ENCODE measurements at places on chromosomes 7 and 10. TPM values are rescaled to one million over a fixed set of nuclear protein-coding genes. Genes with fewer than 3 reads are reported as not detected.

KIF20B gene
- total RNA-seq = 7.3 TPM

AASS gene
- 24.2 TPM for total RNA-seq

CAV2 gene
- 50.8 TPM for total RNA-seq

EN2 gene
- 0.13 TPM for total RNA-seq

PRSS37 gene
- not detected for total RNA-seq

ANK3 gene
- total RNA-seq = 214 TPM

PLEKHS1 gene
- 0.41 TPM for total RNA-seq

CPED1 gene
- 16.9 TPM for total RNA-seq

UPK3BL2 gene
- 21.6 TPM for total RNA-seq

LMBR1 gene
- 82.6 TPM for total RNA-seq

- H3K27ac ChIP-seq = no peak overlapping the region
- no peaks in the 10 kb centered on the region for H3K4me1 ChIP-seq
- no peak for DNase-seq
- no peaks in the 10 kb centered on the region for H3K27me3 ChIP-seq
- H3K36me3 ChIP-seq = no peaks in the 10 kb centered on the region
These were observed 205.3 kb downstream of the HTR7 start for GRCh38 chr10:90652519-90652918.

GRCh38 chr7:35854311-35854710 lies 53.5 kb downstream of the SEPTIN7 start:
- no peak overlapping the region for H3K4me3 ChIP-seq
- no peaks in the 10 kb centered on the region for H3K36me3 ChIP-seq
- no peaks in the 10 kb centered on the region for H3K4me1 ChIP-seq

DNA sequence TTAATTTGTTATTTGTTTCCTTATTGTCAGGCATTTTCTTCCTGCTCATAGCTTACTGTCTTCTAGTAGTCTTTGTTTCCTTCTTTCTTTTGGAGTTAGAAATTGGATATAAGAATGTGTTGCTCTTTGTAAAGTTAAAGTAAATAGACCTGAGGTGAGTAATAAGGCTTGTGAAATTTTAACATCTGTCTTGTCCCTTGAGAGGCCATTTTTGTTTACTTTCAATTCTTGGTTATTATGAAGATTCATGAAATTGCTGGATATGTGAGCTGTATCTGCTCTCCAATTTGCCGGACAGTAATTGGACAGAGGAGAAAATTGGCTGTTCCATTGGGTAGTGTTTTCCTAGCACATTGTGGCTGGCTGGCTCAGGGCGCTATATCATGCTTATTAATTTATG lies 260.7 kb downstream of the EXOC4 start:
- DNase-seq = no peak
- H3K4me1 ChIP-seq = no peaks in the 10 kb centered on the region
- H3K36me3 ChIP-seq = no peaks in the 10 kb centered on the region
- no peaks in the 10 kb centered on the region for H3K27me3 ChIP-seq
- H3K4me3 ChIP-seq = no peak overlapping the region
- no peak overlapping the region for H3K27ac ChIP-seq

- H3K4me3 ChIP-seq = no peak overlapping the region
- no peaks in the 10 kb centered on the region for H3K4me1 ChIP-seq
- no peak for DNase-seq
- H3K27me3 ChIP-seq = no peaks in the 10 kb centered on the region
- no peaks in the 10 kb centered on the region for H3K36me3 ChIP-seq
These were observed 25.6 kb downstream of the HPS6 start for GRCh38 chr10:102090772-102091171.

GRCh38 chr7:134874407-134874806 lies 95.0 kb downstream of the CALD1 start:
- peaks cover 2% of the 10 kb centered on the region for H3K4me1 ChIP-seq
- H3K36me3 ChIP-seq = no peaks in the 10 kb centered on the region
- DNase-seq = no peak
- H3K27ac ChIP-seq = no peak overlapping the region
- H3K4me3 ChIP-seq = no peak overlapping the region
- H3K27me3 ChIP-seq = no peaks in the 10 kb centered on the region

- peak; percentile 43 for DNase-seq
- no peaks in the 10 kb centered on the region for H3K36me3 ChIP-seq
These were observed 56.2 kb upstream of the NPY start for GRCh38 chr7:24227603-24228359.

DNA sequence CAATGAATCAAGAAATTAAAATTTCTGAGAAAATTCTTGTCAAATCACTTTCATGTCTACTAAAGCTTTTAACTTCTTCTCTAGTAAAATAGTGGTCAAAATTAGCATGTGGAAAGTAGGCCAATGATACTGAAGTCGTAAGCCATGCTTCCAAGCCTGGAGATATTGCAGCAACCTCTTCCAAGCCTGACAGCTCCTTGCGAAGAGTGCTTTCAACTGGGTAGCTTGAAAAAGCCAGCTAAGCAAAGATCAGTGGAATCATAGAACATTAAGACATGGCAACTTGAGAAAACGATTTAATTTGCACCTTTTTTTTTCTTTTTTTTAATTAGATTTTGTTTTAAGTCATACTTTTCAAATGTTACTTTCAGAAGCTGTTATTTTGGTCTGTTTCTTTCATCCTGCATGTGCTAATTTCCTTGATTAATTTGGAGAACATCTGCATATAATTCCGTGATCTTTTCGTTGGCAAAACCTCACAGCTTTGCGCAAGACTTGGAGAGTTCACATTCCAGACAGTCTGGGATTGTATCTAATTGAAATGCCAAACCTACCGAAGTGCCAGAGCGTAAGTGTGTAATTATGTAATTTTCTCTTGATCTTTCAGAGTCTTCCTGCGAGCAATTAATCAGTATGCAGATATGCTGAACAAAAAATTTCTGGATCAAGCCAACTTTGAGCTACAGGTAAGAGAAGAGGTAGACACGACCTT lies 142.2 kb upstream of the INSYN2A start:
- no peaks in the 10 kb centered on the region for H3K27me3 ChIP-seq
- no peak overlapping the region for H3K4me3 ChIP-seq
- no peaks in the 10 kb centered on the region for H3K36me3 ChIP-seq
- no peak overlapping the region for H3K27ac ChIP-seq
- no peaks in the 10 kb centered on the region for H3K4me1 ChIP-seq

GRCh38 chr10:101467286-101467770 lies 113.4 kb downstream of the BTRC start:
- H3K27me3 ChIP-seq = no peaks in the 10 kb centered on the region
- no peak overlapping the region for H3K4me3 ChIP-seq
- no peaks in the 10 kb centered on the region for H3K36me3 ChIP-seq
- DNase-seq = peak; percentile 77

DNA sequence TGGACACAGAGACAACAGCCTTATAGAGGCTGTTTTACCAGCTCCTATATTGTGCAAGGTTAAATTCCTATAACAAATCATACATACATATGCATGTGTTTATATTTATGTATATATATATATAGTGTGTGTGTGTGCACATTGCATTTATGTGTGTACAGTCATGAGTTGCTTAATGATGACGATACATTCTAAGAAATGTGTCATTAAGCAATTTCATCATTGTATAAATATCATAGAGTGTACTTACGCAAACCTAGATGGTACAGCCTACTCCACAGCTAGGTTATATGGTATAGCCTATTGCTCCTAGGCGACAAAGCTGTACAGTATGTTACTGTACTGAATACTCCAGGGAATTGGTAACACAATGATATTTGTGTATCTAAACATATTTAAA lies 30.1 kb upstream of the TNKS2 start:
- H3K27ac ChIP-seq = no peak overlapping the region
- H3K4me1 ChIP-seq = no peaks in the 10 kb centered on the region
- H3K36me3 ChIP-seq = no peaks in the 10 kb centered on the region
- no peaks in the 10 kb centered on the region for H3K27me3 ChIP-seq

- H3K4me3 ChIP-seq = no peak overlapping the region
- DNase-seq = no peak
- H3K4me1 ChIP-seq = no peaks in the 10 kb centered on the region
- H3K27me3 ChIP-seq = no peaks in the 10 kb centered on the region
These were observed 4.8 kb downstream of the ADCK2 start for GRCh38 chr7:140677496-140677895.

- no peaks in the 10 kb centered on the region for H3K4me1 ChIP-seq
- H3K27ac ChIP-seq = no peak overlapping the region
- no peak overlapping the region for H3K4me3 ChIP-seq
- H3K27me3 ChIP-seq = no peaks in the 10 kb centered on the region
- H3K36me3 ChIP-seq = no peaks in the 10 kb centered on the region
These were observed 38.6 kb downstream of the STEAP4 start for GRCh38 chr7:88268051-88268450.

- H3K4me1 ChIP-seq = no peaks in the 10 kb centered on the region
- no peaks in the 10 kb centered on the region for H3K36me3 ChIP-seq
- H3K4me3 ChIP-seq = no peak overlapping the region
- H3K27ac ChIP-seq = no peak overlapping the region
- no peak for DNase-seq
These were observed 33.3 kb upstream of the OTUD1 start for GRCh38 chr10:23405540-23405939.

GRCh38 chr7:78172933-78173591 lies 374.5 kb downstream of the PHTF2 start:
- no peak for DNase-seq
- no peak overlapping the region for H3K27ac ChIP-seq
- no peaks in the 10 kb centered on the region for H3K36me3 ChIP-seq
- no peaks in the 10 kb centered on the region for H3K4me1 ChIP-seq

Measured in kidney (tissue), 22 donors.